ENCODE measurements at places on chromosomes 1 and 21.

DNA sequence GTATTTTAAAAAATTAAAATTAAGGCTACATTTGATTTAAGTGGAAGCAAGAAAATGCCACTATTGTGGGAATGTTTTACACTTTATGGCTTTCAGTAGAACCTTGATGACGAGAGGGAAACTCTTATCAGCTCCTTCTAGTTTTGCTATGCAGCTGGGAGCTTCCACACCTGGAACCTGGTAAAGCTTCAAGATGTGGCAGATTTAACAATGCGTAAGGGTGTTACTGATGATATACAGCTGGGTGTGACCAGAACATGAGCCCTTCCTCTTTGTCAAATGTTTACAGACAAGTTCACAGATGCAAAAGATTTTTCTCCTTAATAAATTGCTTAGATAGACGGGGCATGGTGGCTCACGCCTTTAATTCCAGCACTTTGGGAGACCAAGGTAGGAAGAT is 20.3 kb downstream of the TTC13 start:
- DNase-seq = no peak

DNA sequence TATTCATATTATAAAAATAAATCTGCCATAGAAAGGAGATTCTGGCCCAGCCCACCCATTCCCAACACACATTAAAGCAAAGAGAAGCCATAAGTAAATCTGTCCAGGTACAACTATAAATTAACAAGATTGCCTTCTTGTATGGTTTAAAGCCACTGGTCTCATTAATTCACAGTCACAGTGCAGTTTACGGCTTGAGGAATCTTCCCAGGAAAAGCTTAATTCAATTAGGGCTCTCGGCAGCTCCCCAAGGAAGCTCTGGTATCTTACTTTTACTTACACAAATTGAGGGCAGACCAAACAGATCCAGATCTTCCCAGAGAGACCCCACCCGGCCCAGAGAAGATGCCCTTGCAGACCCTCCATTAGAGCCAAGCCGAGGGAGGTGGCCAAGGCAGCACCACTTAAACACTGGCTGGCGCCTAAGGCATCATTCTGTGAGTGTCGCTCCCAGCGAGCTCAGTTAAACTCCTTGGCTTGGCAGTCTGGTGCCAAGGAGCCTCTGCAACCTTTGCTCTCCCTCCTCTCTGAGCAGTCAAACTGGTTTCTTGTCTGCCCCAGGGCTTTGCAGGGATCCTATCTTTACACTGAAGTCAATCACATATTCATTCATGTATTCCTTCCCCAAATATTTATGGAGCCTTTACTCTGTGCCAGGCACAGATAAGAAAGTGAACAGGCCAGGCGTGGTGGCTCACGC is 10.7 kb downstream of the SLC9A1 start:
- no peak for DNase-seq

DNA sequence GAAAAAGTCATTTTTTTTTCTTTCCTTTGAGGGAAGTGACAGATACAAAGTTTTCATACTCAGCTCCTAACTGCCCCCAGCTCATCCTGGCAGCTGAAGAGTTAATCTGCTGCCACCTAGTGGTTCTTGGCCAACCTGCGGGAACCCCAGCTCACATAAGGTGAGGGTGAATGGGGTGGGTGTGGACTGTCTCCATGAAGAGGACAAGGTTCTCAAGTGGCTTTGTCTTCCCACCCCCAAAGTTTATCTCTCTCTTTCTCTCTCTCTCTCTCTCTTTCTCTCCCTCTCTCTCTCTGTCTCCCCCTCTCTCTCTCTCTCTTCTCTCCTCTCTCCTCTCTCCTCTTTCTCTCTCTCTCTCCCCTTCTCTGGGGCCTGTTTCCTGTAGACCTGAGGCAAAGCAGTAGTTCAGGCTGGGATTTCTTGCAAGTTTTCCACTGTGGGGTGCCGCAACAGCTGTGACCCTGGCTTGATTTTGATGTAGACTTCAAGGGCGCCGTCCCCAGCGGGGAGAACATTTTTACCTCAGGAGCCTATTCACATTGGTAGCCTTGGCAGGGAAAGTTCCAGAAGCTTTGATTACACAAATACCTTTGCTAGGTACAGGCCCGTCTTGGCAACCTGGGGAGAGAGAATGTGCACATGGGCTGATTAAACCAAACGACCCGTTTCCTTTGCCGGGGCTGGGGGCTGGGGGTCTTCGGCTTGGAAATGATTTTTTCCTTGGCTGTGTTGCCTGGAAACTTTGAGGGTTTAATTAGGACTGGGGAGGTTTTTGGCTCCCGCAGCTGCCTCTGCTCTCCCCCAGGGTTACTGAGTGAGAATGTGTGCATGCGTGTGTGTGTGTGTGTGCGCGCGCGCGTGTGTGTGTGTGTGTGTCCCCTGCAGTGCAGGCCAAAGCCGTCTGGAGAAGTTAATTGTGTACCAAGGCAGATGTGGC is 135.9 kb downstream of the TM2D1 start:
- no peak for DNase-seq

GRCh38 chr1:58238846-58239245 is 307.7 kb downstream of the OMA1 start:
- no peak for DNase-seq

DNA sequence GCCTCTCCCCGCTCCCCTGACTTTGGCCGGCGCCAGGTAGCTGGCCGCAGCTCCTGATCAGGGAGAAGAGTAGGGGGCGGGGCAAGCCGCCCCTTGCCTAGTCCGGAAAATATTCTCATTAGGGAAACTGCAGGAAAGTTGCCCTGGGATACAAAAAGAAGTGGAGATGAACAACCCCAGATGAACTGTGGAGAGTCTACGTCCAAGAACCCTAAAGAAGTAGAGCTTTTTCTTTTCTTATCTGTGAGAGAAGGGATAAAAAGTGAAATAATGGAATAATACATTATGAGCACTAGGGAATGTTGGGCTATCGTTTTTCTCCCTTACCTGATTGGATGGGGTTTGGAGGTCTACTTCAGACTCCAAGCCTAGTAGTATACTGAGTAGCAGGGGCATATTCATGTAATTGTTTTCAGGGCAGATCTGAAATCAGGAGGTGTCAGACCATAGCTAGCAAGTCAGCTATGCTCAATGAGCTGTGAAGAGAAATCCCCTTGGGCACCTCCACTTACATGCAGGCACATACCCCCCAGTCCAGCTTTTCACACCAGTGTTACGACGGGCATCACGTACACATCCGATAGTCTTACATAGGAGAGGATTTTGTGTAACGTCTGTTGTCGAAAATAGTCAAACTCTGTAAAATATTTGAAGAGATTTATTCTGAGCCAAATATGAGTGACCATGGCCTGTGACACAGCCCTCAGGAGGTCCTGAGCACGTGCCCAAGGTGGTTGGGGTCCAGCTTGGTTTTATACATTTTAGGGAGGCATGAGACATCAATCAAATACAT is 1.7 kb upstream of the DUSP10 start:
- DNase-seq = no peak

- DNase-seq = no peak
Observed at GRCh38 chr1:193677874-193678273, 491.5 kb upstream of the B3GALT2 start.

DNA sequence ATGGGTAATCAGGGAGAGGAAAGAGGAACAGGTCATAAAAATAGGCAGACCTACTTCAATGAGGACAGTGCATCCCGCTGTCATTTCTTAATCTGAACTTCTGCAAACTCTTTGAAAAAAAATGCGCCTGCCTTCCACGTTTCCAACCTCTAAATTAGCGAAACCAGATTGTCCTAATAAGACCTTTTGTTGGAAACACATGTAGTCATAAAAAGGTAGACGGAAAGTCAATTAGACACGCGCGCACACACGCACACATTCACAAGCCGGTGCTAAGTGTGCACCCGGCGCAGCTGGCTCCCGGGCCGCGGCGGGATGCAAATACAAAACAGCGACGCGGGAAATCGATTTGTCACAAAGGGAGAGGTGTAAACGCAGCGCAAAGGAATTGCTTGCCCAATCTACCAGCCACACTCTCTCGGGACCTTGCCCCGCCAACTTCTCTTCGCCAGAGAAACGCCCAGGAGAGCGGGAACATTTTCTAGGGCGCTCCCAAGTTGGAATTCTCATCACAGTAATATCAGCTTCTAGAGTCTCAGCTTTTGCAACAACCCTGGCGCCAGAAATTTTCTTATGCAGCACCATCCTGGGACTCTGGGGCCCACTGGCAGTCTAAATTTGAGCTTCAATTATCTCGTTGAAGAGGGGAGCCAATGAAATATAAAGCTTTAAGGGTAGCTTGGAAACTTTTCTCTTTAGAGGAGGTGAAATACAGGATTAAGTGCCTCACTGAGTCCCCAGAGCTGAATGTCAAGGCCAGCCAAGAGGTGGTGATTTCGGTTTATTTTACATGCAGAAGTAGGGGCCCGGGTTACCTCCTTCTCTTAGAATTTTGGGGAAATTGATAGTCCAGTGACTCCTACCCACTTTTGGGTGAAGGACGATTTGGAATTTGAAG is 4.5 kb downstream of the PRRX1 start:
- DNase-seq = no peak

DNA sequence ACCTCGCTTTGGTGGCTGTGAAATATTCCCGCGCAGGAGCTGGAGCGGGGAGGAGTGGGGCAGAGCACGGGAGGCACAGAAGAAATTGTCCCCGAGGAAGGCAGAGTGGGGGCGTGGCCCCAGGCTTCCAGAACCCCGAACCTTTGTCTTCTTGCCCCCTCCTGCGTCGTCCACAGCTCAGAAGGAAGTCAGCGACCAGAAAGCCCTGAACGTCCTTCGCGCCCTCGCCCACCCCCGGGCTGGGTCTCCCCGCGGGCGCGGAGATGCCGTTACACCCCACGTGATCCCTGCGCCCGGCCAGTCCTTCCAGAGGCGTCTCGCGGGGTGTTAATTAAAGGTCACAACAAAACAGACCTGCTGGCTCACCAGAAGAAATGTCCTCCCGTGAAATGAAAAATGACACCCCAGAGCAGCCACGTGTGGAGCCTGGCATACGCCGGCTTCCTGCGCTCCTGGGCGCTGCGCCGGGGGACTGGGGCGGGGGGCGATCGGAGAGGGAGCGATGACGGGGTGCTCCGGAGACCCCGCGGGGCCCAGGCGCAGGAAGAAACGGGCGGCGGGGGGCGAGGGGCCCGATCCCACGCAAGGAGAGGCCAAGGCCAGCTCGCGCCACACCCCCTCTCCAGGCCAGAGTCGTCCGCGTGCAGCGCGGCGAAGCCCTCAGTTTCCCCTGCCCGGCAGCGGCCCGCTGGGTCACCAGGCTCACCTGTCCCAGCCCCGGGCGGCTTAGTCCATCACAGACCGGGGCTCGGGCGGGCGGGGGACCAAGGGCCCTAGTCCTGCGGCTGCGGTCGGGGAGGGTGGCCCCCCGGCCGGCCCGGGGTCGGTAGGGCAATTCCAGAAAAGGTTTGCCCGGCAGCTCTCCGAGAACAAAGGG is 995 bp upstream of the KIF26B start:
- no peak for DNase-seq

GRCh38 chr1:43449708-43450069 is 4.0 kb downstream of the HYI start:
- no peak for DNase-seq

GRCh38 chr1:216047811-216048572 is 375.3 kb downstream of the USH2A start:
- DNase-seq = no peak

DNA sequence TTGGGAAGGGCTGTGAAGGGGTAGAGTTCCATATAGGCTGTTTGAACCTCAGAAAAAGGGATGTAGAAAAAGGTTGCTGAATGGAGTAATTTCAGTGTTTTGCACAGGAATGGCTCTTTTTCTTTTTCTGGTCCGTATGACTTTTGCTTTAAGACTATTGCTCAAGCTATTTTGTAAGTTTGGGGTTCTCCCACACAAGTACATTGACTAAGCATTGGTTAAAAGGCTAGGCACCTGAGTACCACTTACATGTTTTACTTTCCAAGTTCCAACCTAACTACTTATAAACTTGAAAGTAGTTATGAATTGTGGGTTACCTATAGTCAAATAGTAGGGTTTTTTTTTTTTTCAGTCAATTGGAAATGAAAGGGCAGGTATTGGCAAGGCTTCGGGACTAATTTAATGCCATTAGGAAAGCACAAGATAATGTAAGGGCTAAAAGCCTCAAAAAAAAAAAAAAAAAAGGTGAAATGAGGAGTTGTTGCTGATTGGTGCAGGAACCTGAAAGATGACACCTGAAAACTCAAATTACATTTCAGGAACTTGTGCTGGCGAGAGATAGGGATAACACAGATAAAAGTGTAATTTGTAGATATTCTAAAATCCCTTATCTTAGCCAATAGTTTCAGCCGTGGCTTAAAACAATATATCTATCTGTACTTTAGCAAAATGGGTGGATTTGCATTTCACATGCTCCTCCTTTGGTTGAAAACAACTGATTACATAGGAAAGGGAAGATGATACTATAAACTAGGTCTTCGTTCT is 209.5 kb downstream of the RPS6KC1 start:
- no peak for DNase-seq

DNA sequence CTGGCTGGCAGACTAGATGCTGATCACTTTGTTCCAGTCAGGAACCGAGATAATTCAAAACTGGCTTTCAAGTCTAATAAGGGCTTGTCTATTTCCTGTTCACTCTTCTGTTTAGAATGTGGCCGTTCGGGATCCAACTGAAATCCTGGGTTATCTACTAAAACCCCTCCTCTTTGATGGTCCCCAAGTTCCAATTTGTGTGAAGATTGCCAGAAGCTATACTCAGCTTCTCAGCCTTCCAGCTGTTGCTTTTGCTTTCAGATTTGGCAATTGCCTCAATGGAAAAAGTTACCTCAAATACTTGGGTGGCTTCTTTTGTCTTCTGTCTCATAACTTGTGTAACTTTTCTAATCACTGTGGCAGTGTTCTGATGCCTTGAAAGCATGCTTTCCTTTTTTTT is 43.7 kb downstream of the BTBD8 start:
- DNase-seq = no peak

- DNase-seq = no peak
Observed at GRCh38 chr1:176878750-176879536, 285.6 kb downstream of the ASTN1 start.

DNA sequence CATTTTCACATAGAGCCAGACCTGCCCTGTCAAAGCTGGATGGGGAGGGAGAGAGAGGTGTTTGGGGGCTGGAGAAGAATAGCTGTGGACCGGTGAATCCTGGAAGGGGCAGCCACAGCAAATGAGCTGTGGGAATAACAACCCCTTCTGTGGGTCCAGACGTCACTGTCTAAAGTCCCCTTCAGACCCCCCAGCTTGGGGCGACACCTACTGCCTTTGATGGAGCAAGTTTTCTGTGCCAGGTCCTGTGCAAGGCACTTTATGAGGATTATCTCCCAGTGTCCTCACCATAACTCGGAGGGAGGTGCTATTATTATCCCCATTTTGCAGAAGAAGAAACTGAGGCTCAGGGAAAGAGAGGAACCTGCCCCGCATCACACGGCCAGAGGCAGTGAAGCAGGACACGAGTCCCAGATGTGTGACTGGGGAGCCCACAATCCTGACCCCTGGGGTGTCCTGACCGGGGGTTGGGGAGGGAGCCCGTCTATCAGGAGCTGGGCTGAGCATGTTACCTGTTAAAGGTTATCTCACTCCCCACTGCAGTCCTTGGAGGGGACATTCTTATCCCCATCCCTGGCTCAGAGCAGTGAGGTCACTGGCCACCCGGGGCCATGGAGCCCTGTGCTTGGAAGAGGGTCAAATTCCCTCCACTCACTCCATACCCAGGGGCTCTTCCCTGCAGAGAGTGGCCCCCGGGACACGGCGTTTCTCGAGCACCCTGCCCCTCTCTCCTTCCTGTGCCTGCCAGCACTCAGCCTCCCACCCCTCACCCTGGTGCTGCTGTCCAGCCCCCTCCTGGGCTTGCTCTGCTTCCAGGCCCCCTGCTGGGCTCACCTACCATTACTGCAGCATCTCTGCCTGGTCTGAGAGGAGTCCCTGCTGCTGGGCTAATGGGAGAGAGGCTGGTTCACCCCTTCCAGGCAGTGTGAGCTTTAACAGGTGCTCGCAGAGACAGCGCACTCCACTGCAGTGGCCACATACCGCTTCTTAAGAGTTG is 132.9 kb downstream of the PTPRU start:
- DNase-seq = no peak

- DNase-seq = no peak
Observed at GRCh38 chr1:25028907-25029599, 99.0 kb upstream of the RUNX3 start.

All from stimulated activated CD8-positive, alpha-beta memory T cell treated with anti-CD3 and anti-CD28 coated beads, Interleukin-4, amount 100 ng/mL, for 4 hours (primary cell).